ENCODE measurements at places on chromosomes 3 and 15.

GRCh38 chr3:40864146-40864782 lies 335.0 kb upstream of the CTNNB1 start:
- DNase-seq: no peak

- DNase-seq: no peak
Observed at GRCh38 chr3:76482510-76482909, 557.4 kb upstream of the ROBO2 start.

- DNase-seq: no peak
Observed at GRCh38 chr3:134762016-134762415, 33.0 kb upstream of the EPHB1 start.

DNA sequence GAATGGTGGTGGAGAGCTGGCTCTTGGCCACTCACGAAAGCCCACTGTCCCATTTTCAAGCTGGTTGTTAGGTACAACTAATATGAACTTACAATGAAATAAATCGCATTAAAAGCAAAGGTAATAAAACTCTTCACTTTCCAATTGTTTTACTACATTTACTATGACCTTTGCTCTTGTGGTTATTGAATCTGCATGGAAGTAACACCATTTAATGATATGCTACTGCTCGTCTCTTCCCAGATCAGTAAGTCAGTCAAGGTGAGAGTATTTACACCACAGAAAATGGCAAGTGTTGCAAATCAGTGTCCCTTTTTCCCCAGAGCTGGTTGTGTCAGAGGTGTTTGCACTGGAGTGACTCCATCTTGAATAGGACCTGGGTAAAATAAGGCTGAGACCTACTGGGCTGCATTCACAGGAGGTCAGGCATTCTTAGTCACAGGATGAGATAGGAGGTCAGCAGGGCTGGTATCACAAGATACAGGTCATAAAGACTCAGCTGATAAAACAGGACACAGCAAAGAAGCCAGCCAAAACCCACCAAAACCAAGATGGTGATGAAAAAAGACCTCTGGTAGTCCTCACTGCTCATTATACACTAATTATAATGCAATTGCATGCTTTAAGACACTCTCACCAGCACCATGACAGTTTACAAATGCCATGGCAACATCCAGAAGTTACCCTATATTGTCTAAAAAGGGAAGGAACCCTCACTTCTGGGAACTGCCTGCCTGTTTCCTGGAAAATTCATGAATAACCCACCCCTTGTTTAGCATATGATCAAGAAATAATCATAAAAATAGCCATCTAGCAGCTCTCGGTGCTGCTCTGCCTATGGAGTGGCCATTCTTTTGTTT lies 57.6 kb downstream of the FRMD4B start:
- no peak for DNase-seq

GRCh38 chr3:50515565-50516439 lies 12.4 kb upstream of the CACNA2D2 start:
- peak; percentile 10 for DNase-seq

DNA sequence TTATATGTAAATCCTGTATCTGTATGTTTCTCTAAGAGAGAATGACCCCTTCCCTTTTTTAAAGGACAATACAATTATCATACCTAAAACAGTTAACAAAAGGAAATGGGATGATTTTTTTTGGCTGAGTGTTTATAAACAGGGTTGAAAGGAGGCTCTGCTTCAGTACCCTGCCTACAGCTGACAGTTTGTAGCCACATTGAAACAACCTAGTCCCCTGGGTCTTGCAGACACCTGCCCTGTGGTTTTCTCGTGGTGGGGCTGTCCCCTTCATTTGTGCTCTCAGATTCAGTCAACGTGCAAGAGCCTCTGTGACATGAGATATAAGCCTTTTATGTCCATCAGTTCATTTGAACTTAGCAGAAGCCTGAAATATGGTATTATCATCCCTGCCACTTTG lies 2.3 kb upstream of the HMCES start:
- DNase-seq: no peak

DNA sequence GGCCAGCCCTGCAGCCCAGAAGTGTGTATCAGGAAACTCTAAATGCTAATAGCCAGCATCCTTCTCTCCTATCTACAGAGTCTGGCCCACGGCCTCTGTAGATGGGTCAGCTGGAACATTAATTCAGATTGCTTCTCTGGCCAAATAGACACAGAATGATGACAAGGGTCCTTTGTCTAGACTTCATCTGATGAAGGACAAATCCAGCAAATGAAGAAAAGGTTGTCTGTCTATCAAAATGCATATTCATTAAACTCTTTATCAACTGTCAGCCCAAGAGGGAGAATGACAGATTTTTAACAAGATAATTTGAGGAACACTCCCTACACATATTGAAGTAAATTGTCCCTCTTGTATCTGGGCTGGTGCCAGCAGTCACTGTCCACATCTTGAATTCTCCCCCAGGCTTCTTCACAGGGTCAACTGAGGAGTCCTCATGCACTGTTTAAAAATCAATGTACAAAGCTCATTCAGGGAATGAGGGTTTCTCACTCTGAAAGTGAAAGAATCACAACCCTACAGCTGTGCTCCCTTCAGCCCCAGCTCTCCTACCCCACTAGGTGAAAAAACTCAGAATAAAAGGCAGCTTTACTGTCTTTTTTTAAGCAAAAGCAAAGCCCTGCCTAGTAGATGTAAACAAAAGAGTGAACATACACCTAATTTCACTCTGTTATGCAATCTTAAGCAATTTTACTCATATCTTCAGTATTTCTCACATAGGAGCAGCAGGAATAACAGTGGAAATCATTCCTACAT lies 507.7 kb downstream of the IGSF11 start:
- no peak for DNase-seq

GRCh38 chr15:71325481-71325880 lies 210.2 kb downstream of the THSD4 start:
- DNase-seq: no peak

DNA sequence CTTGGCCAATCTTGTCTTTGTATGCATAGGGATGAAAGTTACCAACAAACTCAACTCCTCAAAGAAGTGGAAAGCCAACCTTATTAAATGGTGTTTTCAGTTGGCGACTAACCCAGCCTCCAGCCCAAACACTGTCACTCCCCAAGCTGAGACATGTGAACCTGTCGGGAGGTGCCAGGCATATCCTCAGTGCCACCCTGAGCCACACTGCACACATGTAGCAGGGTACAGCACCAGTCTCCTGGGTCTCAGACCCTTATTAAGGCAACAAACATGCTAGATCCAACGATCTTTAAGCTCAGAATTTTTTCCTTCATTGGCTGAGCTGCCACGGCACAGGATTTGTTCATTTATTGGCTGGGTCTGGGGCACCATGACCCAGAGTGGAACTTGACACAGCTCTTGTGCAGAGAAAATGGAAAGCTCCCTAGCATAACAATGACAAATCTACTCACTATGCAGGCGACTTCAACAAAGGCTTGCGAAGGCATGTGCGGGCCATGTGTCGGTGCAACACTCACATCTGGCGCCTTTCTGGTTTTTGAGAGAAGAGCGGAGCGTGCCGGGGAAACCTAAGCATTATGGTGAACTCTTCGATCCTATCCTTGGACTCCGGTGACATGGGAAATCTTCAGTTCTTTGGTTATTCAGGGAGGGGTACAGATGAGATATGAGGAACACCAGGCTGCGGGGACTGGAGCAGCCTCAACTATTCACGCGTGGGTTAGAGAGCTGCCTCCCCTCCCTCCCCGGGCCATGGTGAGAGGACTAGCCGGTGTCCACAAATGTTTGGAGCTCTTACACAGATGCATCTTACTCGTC lies 190.1 kb downstream of the FAM43A start:
- DNase-seq: no peak

DNA sequence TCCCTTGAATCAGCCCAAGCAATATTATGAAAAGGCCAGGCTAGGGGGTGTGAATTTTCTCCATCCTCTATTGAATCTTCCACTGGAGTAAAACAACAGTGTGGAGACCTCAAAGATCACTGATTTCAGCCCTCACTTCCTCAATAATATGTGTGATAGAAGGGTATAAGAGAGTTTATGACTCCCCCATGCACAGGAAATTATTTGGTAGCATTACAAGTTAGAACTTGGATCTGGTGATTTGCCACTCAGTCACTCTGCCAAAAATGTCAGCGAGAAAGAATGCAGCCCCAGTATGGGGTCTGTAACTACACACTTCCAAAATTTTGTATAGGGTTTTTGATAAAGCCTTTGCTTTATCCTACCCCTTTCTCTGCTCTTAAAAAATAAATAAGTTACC lies 81.0 kb upstream of the KCNMB2 start:
- DNase-seq: no peak

- DNase-seq: no peak
Observed at GRCh38 chr3:186772701-186773417, 10.5 kb upstream of the EIF4A2 start.

DNA sequence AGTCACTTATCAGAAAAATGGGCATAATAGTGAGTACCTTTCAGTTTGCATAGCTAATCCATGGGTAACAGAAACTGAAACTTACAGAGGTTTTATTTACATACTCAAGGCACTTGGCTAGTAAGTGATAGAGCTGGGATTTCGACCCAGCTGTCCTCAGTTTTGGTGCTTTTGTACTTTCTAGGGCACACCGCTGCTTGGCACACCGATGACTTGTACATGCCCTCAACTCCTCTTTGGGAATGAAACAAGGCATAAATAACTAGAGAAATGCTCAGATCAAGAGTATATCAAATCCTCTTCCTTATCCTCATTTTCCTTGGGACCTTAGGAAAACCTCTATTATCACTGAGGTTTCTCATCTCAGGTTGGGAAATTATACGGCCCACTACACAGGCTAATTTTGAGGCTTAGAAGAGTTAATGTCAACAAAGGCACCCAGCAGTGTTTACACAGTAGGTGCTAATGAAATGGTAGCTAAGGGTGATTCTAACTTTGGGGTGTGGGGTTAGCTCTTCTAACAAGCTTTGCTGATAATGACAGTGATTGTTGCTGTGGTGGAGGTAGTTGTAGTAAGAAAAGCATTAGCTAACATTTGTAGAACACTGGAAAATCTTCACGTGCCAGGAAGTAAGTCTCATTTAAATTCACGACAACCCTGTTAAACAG lies 20.3 kb upstream of the DGKG start:
- no peak for DNase-seq

DNA sequence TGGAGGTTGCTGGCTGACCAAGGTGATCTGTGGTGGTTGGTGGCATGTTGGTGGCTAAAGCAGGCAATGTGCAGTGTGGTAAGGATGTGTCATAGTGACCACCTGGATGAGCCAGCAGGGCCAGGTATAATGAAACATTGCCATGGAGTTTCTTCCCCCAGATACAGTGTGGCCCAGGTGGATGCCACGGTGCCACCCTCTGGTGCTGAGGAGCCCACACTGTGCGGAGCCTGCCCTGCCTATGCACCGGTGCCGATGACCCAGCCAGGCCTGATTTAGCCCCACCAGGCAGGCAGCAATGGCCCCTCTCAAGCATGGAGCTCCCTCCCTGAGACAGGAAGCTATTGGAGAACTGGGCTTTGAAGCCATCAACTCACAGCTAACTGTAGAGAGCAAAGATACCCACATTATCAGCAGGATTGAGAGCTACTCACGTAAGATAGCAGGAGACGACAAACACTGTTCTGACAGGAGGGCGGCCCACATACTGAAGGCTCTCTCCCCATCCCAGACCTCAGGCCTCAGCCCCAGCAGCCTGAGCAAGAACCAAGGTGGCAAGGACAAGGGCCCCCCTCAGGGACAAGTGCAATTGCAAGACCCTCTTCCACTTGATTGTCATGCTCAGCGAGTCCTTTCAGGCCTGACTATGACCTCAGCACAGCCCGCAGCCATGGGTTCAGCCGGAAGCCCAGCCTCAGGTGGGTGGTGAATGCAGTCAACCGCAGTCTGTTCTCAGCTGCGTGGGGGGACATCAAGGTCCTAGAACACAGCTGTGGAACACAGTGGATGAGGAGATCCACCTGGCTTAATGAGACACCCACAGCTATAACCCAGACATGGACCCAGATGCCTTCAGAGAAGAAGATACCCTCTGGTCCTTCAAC lies 82.8 kb upstream of the CDV3 start:
- DNase-seq: no peak

GRCh38 chr15:29825227-29825626 lies 3.0 kb upstream of the TJP1 start:
- DNase-seq: no peak

DNA sequence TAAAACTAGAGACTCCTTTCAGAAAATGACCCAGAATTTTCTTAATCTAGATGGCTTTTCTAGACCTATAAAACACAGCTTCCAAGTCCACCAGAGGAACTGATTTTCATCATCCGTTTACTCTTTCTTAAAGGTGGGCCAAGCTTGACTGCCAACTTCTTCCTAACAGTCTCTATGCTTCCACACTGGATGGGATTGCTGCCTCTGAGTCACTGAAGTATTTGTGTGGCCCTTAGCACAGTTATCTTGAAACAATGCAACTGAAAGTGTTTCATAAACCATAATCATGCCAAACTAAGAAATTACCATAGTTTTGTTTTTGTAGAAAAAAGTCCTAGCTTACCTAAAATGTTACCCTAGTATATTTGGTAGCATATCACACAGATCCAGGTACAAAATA lies 985.7 kb downstream of the TUSC7 start:
- no peak for DNase-seq

- no peak for DNase-seq
Observed at GRCh38 chr3:132596816-132597433, at the start of gene ACKR4. Gene ACKR4, plus strand, starts transcription at chr3:132597270. Its CDS starts 3,128 bp downstream, at chr3:132600398.

GRCh38 chr15:38846346-38846745 lies 281.7 kb upstream of the RASGRP1 start:
- no peak for DNase-seq

GRCh38 chr3:58190291-58190690 lies 20.5 kb downstream of the DNASE1L3 start:
- no peak for DNase-seq

- DNase-seq: no peak
Observed at GRCh38 chr3:14265246-14265962, 86.8 kb downstream of the LSM3 start.

GRCh38 chr3:66457252-66457651 lies 43.6 kb downstream of the LRIG1 start:
- DNase-seq: no peak

- no peak for DNase-seq
Observed at GRCh38 chr3:180011927-180012326, 24.8 kb downstream of the PEX5L start.

DNA sequence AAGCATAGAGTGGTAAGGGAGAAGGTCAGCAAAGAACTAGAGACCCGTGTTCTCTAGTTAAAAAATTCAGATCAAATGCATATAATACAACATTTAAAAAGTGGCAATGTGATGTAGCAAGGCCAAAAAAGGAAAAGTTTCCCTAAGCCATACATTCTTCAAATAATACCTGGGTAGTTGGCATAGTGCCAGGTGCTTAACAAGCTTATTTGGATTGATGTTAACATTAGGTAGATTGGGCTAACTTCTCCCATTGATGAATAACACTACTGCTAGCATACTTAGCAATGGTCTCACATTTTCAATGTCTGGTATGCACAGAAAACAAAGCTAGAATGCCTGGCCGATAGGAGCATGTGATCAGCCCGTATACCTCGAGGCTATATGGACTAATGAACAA lies 283.6 kb upstream of the RARB start:
- DNase-seq: no peak

GRCh38 chr15:57259568-57260040 lies 116.7 kb upstream of the CGNL1 start:
- DNase-seq: peak; percentile 82

GRCh38 chr3:86934851-86935250 lies 56.1 kb downstream of the VGLL3 start:
- no peak for DNase-seq

GRCh38 chr3:161559177-161559998 lies 62.8 kb downstream of the OTOL1 start:
- DNase-seq: no peak
